Activated B cell treated with CpG ODN at 0.5 μM for 24 hours (primary cell): ENCODE measurements at places on chromosomes 1 and 21. TPM values are rescaled to one million over a fixed set of nuclear protein-coding genes. Genes with fewer than 3 reads are reported as not detected.

GRCh38 chr21:45916011-45916840 lies 65.3 kb upstream of the COL6A1 start:
- DNase-seq = no peak

Gene TMIGD3
- total RNA-seq = not detected in 2 replicates

Gene CELA2B
- not detected in 2 replicates for total RNA-seq

Gene TDRD5
- total RNA-seq = not detected in 2 replicates

- no peak for DNase-seq
Measured at GRCh38 chr1:52070704-52071103, 14.6 kb downstream of the BTF3L4 start.

Gene OR2T11
- total RNA-seq = 1.7 and 4.3 TPM in 2 replicates
